Breast epithelium (tissue), 4 donors: ENCODE measurements at places on chromosomes 12 and 14. TPM values are rescaled to one million over a fixed set of nuclear protein-coding genes. Genes with fewer than 3 reads are reported as not detected.

The ZNF410 gene
- 59.0 TPM for total RNA-seq

DNA sequence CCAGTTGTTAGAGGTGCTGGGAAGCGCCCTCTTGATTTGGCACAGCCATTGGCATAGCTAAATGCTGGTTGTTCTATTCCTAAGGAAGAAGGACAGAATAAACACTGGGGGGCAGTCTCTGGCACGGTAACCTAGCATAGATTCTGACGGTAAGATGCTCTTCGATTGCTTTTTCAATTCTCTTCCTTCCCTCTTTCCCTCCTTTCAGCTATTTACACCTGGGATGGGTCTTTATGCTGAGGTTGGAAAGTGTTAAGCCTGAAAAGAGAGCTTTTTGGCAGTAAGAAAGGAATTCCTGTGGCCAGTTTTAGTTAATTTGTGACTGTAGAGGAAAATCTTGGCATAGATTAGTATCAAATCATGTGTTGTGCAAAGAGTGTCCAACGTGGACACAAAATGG, 162.8 kb downstream of the SNAPC1 start:
- no peaks in the 10 kb centered on the region for H3K4me1 ChIP-seq
- H3K27me3 ChIP-seq, result no peaks in the 10 kb centered on the region
- DNase-seq, result no peak
- H3K4me3 ChIP-seq, result no peak overlapping the region
- H3K27ac ChIP-seq, result no peak overlapping the region

DNA sequence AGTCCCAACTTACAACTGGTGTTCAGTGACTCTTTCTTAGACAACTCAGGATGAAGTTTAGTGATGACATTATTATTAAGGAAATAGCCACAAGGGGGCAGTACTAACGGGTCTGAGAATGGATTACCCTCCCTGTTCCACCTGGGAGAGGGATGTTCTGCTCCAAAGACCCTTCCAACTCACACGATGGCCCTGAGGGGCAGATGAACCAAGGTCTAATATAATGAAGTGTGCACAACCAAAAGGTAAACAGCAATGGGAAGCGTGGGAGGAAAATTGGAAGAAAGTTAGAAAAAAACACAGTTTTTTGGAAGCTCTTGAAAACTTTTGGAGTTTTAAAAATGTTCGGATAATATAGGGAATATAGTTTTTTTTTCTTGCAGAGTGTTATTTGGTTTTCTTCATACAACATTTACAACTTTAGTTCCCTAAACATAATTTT, 24.0 kb downstream of the FGF6 start:
- H3K4me1 ChIP-seq, result no peaks in the 10 kb centered on the region
- no peaks in the 10 kb centered on the region for H3K27me3 ChIP-seq
- H3K27ac ChIP-seq, result no peak overlapping the region
- no peak overlapping the region for H3K4me3 ChIP-seq
- DNase-seq, result no peak
- H3K36me3 ChIP-seq, result no peaks in the 10 kb centered on the region

The HOXC12 gene
- 0.15 TPM for total RNA-seq

The PA2G4 gene
- 134 TPM for total RNA-seq

The MAGOHB gene
- 17.4 TPM for total RNA-seq

DNA sequence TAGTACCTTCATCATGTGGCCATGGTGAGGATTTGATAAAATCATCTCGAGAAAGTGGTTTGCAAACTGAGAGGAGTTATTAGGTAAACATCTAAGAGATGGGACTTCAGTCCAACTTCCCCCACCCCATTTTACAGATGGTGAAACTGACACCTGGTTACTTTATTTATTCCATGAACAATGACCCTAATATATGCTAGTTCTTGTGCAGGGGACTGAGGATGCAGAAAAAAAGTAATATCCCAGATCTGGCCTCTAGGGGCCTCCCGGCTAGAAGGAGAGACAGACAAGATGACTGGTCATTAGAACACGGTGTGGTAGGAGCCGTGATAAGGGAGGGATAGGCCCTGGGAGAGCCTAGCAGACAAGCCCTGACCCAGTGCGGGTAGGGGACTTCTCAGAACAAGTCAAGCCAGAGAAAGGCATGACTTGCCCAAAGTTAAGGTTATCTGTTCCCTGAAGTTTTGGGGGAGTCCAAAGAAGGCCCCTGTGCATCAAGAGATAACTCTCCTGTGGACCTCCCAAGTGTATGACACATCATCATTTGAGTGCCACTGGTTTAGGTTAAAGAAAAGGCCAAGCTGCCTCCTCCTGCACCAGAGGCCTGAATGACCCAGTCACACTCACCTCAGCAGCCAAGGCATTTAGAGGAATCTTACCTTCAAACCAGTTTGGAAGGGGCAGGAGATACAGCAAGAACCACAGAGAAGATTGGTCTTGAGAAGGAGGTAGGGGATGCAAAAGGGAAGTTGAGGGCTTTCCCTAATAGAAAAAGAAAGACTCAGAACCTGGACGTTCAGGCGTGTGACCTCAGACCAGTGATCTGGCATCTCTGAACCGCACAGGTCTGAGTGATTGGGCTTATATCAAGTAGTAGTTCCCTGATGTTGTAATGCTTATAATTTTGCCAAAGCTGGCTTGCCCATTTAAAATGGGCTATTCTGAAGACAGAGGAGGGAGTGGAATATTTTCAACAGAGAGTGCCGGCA, 1.6 kb downstream of the CMKLR1 start:
- no peaks in the 10 kb centered on the region for H3K36me3 ChIP-seq
- no peak overlapping the region for H3K27ac ChIP-seq
- no peaks in the 10 kb centered on the region for H3K4me1 ChIP-seq
- H3K4me3 ChIP-seq, result peak overlapping the region; percentile 35
- no peak for DNase-seq
- H3K27me3 ChIP-seq, result no peaks in the 10 kb centered on the region

- no peaks in the 10 kb centered on the region for H3K36me3 ChIP-seq
- DNase-seq, result no peak
- no peak overlapping the region for H3K27ac ChIP-seq
- peaks cover 5% of the 10 kb centered on the region for H3K4me1 ChIP-seq
These were observed 9.1 kb upstream of the ATG101 start for GRCh38 chr12:52060498-52061177.

DNA sequence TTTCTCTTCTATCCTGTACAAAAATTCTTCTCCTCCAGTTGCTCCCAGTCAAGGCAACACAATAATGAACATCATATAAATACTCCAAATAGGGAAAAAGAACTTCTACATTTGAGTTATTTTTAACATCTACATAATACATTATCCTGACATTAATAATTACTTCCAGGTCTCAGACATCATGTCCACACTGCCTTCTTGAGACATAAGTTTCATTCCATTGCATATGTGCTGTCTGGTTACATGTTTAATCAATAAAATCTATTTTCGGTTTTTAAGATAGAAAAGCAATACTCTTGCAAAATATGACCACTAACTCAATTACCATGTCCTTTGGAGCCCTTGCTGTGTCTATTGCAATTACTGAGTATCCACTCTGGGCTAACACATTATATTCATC, 881.9 kb downstream of the GALC start:
- H3K27ac ChIP-seq, result no peak overlapping the region
- H3K36me3 ChIP-seq, result no peaks in the 10 kb centered on the region
- H3K4me1 ChIP-seq, result no peaks in the 10 kb centered on the region
- no peak overlapping the region for H3K4me3 ChIP-seq

DNA sequence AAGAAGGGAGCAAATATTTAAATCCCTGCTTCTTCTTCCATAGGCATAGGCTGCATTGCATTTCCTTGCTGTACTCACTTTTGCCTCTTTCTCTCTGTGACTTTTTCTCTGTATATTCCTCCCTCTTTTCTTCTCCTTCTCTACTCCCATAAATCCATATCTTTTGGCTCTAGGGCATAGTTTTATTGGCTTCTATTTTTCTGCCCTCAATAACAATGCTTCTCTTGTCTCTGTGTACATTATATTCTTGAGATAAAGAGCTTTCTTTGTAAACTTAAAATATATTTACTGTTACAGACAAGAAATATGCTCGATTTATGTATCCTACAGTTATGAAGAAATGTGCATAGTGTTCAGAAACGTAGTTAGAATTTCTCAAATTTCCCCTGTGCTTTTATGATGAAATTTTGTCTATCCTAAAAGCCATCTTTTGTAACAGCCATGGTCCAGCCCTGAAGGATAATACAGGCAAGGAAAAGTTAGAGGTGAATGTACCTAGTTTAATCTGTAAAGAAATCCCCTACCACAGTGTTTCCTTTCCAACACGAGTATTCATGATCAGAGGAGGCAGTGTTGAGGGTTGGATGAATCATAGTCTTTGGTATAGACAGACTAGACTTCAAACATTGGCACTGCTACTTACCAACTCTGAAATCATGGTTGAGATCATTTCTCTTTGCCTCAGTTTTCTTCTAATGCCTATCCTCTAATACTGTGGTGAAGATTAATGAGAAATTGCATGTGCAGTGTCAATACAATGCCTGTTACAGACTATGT, 173.3 kb upstream of the FAR2 start:
- H3K27me3 ChIP-seq, result no peaks in the 10 kb centered on the region
- H3K4me1 ChIP-seq, result no peaks in the 10 kb centered on the region
- H3K36me3 ChIP-seq, result no peaks in the 10 kb centered on the region

DNA sequence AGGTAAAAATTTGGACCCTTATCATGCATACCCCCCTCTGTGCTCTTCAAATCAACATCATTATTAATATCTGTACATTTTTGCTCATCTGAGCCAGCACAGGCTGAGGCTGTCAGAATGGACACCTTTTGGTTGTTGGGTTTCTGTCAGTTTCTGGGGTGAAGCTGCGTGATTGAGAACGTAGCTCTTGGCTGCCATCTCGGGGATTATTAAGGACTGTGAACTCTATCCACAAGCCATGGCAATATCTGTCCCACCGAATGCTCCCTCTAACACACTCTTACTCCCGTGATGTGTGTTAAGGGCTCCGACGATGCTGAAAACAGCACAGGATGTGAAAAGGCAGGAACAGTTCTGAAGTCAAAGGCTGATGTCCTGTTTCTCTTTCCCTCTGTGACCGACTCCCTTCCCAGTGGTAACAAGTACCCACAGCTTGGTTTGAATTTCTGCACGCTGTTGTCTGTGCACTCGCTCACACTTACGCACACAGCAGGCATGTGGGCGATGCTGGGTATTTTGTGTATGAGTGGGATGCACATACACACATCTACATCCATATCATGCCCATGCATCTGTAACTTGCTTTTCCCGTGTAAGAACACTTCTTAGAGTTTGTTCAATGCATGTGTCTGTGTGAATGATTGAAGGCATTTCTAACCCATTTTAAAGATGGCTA, 405.6 kb downstream of the TMEM121 start:
- no peak overlapping the region for H3K27ac ChIP-seq
- H3K36me3 ChIP-seq, result no peaks in the 10 kb centered on the region
- H3K4me1 ChIP-seq, result no peaks in the 10 kb centered on the region

The PMCH gene
- total RNA-seq, result not detected

- H3K4me1 ChIP-seq, result no peaks in the 10 kb centered on the region
- peaks cover 14% of the 10 kb centered on the region for H3K27me3 ChIP-seq
- H3K27ac ChIP-seq, result no peak overlapping the region
- DNase-seq, result no peak
- no peaks in the 10 kb centered on the region for H3K36me3 ChIP-seq
These were observed 27.1 kb downstream of the DIO3 start for GRCh38 chr14:101588286-101588975.

The CLEC7A gene
- total RNA-seq, result 5.2 TPM

DNA sequence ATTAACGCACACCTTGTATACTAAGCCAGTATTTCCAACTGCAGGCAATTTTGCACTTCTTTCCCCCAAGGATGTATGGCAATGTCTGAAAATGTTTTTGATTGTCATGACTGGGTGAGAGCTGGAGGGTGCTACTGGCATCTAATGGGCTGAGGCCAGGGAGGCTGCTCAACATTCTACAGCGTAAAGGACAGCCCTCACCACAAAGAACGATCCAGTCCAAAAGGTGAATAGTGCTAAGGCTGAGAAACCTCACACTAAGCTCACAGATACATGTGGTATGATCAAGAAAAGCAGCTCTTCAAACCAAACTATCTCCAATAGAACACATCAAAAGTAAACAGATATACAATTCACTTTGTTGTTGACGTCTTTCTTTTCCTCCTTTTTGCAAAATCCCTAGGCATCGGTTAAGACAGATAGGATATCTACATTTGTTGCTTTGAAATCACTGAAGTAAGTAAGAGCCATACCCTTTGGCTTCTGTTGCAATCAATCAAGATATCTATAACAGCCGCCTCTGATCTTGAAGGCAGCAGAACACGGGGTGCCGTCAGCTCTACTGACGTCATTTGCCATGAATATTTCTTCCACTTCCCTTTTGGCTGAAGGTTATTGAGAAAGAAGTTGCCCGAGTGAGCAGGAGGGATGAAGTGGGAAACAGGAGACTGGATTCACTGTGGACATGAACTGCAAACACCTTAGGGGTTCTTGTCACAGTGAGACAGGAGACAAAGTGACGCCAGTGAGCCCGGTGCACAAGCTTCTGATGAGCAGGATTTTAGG, 218.3 kb downstream of the FOXN3 start:
- H3K4me1 ChIP-seq, result no peaks in the 10 kb centered on the region
- no peaks in the 10 kb centered on the region for H3K27me3 ChIP-seq
- H3K36me3 ChIP-seq, result no peaks in the 10 kb centered on the region
- DNase-seq, result no peak

GRCh38 chr12:108324351-108325017, 14.6 kb downstream of the CMKLR1 start:
- no peaks in the 10 kb centered on the region for H3K27me3 ChIP-seq
- no peaks in the 10 kb centered on the region for H3K4me1 ChIP-seq
- no peak overlapping the region for H3K27ac ChIP-seq
- no peaks in the 10 kb centered on the region for H3K36me3 ChIP-seq
- H3K4me3 ChIP-seq, result no peak overlapping the region

- no peak for DNase-seq
- no peak overlapping the region for H3K27ac ChIP-seq
- H3K27me3 ChIP-seq, result no peaks in the 10 kb centered on the region
- no peak overlapping the region for H3K4me3 ChIP-seq
- no peaks in the 10 kb centered on the region for H3K36me3 ChIP-seq
- H3K4me1 ChIP-seq, result no peaks in the 10 kb centered on the region
These were observed 243.2 kb downstream of the ADAMTS20 start for GRCh38 chr12:43308776-43309175.

The KIF26A gene
- total RNA-seq, result 1.4 TPM

DNA sequence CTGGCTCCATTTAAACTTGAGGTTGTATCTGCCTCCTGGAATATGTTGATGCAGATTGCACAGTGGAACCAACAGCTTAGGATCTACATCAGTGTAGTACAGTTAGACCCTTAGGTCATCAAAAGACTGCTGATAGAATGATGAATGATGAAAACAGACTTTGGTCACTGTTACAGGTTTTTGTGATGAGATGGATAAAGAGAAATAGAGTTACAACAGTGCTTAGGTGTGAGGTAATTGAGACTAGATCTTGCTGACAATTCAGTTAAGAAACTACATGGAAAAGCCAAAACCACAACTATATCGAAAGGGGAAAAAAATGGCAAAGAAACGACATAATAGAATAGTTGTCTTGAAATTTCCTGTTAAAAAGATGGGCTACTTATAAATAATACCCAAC, 145.7 kb upstream of the LMNTD1 start:
- H3K27me3 ChIP-seq, result no peaks in the 10 kb centered on the region
- no peaks in the 10 kb centered on the region for H3K4me1 ChIP-seq
- no peaks in the 10 kb centered on the region for H3K36me3 ChIP-seq
- no peak overlapping the region for H3K4me3 ChIP-seq
- no peak for DNase-seq
- H3K27ac ChIP-seq, result no peak overlapping the region
